Mammary epithelial cell (primary cell): ENCODE measurements at places on chromosomes 16 and 17. TPM values are rescaled to one million over a fixed set of nuclear protein-coding genes. Genes with fewer than 3 reads are reported as not detected.

DNA sequence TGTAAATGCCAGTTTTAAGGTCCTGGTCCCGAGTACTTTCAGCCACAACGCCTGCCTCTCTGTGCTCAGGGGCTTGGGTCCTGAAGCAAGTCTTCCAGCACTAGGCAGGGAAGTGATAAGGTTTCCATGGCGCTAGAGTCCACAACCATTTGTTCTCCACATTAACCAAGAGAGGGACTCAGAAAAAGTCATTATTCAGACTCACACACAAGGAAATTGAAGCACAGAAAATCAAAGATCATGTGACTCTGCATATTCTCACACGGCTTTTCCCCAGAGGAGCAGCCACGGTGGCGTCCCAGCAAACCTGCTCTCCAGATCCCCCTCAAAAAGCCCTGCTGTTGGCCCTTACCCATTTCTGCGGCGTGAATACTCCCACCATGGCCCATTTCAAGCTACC lies 9.7 kb downstream of the ENPP7 start:
- DNase-seq, result no peak

DNA sequence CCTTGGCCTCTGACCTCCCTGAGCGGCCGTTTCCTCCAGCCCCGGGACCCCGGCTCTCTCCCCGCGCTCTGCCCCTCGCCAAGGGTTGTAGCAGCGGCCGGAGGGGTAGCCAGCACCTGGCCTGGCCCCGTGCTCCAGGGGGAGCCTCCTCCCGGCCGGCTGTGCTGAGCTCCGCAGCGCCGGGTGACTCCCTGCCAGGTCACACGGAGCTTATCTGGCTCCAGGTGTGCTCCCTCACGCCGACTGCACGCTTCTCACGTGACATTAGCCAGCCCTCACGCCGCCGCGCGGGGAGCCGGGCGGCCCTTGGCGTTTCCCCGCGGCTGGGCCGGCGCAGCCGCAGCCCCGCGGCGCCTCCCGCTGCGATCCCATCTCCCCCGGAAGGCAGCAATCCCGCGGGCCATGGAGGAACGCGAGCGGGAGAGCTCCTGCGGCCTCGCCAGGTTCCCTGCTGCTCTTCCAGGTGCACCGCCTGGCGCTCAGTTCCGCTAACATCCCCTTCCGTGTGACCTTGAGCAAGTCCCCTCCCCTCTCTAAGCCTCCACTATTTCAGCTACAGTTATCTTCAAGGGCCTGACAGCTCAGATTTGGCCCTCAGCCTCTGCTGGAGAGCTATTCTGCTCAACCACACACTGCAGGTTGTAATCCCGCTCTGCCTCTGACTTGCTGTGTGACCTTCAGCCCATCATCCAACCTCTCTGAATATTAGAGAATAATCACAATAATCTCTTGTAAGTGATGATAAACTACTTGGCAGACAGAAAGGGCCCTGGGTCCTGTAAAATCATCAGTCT lies 3.4 kb downstream of the MYO18A start:
- peak; percentile 64 for DNase-seq

DNA sequence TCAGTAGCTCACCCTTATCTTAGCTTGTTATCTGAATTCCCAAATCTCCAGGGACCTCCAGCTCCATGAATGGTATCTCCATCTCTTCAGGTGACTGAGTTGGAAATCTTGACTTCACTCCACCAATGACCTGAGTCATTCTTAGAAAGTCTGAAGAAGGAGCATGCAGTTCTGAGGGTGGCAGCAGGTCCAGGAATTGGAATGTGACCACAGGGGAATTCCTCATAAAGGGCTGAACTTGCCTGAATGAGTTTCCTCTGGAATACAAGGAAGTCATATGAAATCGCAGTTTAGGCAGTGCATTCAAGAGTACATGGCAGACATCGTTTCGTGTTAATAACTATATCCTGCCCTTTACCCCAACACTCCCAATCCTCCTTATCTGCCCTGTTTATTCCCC lies 12.5 kb upstream of the PYY start:
- DNase-seq, result peak; percentile 51

DNA sequence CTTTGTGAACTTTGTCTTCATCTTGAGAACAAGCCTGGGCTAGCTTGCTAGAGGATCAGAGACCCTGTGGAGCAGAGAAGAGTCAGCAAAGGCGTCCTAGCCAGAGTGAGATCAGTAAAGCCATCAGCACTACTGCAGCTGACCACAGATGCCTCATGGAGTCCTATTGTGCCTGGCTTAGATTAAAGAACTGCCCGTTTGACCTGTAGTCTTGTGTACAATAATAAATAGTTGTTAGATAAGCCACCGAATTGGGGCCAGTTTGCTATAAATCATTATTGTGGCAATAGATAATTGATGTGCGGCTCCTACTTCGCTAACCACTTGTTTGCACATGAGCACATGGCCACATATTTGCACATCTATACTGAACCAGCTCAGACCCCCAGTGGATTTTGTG lies 103.0 kb downstream of the CYLD start:
- DNase-seq, result no peak

Gene C16orf96
- 0.17 TPM for total RNA-seq

DNA sequence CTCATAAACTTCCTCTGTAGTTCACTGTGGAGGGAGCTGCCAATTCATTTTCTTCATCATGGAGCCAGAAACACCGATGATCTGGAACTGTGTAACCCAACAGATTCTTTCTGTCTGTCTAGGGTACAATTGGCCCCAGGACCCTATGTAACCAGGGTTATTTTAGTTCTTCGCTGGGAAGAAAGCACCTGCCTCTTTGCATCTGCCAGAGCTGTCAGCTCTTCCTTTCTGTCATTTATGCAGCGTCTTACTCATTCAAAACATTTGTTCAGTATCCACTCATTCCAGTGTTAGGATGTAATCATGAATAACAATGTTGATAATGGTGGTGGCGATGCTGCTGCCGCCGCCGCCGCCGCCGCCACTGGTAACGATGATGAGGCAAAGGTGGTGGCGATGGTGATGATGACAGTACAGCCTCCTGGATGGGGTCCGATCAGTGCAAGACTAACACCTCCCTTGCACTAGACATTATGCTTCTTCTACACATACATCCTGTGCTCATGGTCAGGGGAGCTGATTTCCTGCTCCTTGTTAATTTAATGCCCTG lies 46.1 kb downstream of the IRX5 start:
- DNase-seq, result no peak

- DNase-seq, result no peak
Measured at GRCh38 chr17:49746791-49747490, 17.0 kb downstream of the FAM117A start.

GRCh38 chr16:80623376-80623775 lies 82.6 kb downstream of the DYNLRB2 start:
- no peak for DNase-seq

DNA sequence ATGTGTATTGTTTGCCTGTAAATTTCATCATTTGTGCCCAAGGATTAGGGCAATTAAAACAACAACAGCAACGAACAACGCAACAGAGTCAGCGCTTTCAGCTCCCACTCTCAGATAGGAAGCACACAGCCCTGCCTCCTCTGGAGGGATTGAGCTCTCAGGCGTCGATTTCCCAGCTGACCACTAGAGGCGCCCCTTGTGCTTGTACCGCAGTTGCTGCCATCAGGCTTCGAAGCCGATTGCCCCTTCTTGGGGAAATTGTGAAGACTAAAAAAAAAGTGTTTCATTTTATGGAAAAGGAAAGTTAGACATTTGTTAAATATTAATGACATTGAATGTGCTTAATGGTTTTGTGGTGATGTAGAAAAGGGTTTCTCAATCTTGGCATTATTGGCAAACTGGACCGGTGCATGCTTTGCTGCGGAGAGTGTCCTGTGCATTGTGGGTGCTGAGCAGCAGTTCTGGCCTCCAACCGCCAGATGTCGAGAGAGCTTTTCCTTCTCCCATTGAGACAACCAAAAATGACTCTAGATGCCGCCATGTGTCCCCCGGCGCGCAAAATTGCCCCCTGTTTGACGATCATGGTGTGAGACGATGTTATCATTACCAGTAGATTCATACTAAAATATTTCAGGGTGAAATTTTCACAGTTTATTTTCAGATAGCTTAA lies 650.4 kb upstream of the RBFOX1 start:
- no peak for DNase-seq

DNA sequence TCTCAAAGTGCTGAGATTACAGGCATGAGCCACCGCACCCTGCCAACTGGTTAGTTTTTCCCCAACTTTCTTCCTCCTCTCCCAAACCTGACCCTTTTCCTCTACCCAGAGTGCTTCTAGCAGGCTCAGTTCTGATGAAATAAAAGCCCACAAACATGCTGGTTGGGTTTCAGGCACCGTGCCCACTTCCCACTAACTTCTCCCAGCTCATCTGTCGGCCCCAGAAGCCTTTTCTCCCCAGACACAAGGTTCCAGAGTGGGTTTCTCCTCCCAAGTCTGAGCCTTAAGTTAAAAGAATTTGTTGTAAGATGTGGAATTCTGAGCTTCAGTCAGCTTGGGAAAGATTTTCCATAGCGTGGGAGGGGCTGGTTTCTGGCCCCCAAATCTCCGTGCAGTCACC lies 11.5 kb upstream of the SCN4A start:
- DNase-seq, result no peak

Gene SALL1
- not detected for total RNA-seq

GRCh38 chr16:47037746-47038458 lies 64.4 kb upstream of the DNAJA2 start:
- peak; percentile 68 for DNase-seq

- DNase-seq, result no peak
Measured at GRCh38 chr17:57811638-57812280, 38.1 kb downstream of the MRPS23 start.

GRCh38 chr17:19386974-19387920 lies at the start of gene MFAP4:
MFAP4 (minus strand) TSS chr17:19387190; CDS start chr17:19387155, 35 bp downstream.
- no peak for DNase-seq

- DNase-seq, result peak; percentile 55
Measured at GRCh38 chr17:82217530-82218204, 5.0 kb upstream of the CCDC57 start.

DNA sequence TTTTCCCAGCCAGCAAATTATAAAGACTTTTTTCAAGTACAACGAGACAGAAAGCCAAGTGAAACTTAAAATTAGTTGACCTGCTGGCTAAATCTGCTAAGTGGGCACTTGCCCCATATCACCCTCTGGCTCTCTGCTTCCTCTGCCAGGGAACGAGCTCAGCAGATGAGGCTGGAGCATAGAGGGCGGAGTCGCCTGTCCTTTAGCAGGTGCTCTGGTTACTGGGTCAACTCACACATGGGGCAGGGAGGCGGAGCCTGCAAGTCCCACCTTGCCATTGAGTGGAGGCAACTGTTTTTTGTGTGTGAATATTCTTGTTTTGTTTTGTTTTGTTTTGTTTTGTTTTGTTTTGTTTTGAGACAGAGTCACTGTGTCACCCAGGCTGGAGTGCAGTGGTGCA lies 62.5 kb downstream of the EMP2 start:
- no peak for DNase-seq

DNA sequence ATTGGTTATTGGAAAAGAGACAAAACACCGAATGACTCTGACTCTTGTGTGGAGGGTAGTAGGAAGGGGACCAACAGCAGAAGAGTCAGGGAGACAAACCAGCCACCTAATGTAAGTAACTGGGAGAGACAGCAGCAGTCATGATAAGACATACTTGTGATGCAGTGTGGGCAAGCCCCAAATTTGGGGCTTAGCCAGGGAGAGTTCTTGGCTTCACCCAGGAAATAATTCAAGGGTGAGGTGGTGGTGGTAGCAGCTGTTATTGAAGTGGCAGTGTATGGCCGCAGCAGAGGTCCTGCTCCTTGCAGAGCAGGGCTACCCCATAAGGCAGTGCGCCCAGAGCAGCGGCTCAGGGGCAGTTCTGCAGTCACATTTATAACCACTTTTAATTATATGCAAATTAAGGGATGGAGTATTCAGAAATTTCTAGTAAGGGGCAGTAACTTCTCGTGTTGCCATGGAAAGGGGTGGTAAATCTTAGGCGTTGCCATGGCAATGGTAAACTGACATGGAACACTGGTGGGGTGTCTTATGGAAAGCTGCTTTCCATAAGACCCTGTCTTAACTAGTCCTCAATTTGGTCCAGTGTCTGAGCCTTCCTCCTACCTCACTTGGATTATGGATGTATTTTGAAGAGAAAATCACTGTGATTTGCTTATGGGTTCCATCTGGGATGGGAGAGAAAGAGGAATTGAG lies 317.1 kb downstream of the PHKB start:
- no peak for DNase-seq

GRCh38 chr16:21628121-21628726 lies 24.2 kb downstream of the IGSF6 start:
- DNase-seq, result no peak

Gene EFCAB5
- total RNA-seq, result 0.33 TPM

- DNase-seq, result no peak
Measured at GRCh38 chr17:246851-247421, 65.5 kb upstream of the DOC2B start.

GRCh38 chr17:34672176-34672785 lies 92.9 kb downstream of the TMEM132E start:
- DNase-seq, result no peak

DNA sequence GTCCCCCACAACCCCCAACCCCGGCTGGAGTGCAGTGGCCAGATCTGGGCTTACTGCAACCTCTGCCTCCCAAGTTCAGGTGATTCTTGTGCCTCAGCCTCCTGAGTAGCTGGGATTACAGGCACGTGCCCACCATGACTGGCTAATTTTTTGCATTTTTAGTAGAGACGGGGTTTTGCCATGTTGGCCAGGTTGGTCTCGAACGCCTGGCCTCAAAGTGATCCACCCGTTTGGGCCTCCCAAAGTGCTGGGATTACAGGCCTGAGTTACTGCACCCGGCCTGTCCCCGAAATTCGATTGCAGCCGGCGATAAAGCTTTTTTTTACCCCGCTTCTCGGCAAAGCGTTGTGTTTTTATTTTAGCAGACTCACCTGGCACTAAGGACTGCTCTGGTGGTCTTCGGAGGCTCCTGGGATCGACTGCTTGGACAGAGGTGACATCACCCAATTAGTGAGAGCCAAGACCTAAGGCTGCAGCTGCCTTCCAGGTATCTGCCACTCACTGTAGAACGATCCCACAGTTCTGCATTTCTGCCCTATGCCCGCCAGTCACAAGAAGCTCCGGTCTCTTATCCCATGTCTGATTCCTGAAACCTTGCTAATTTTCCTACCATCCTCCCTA lies 82.2 kb upstream of the ARL4D start:
- peak; percentile 42 for DNase-seq

Gene KRTAP4-9
- total RNA-seq, result not detected
